Peyer's patch (tissue), 4 donors: ENCODE measurements at places on chromosomes 7 and 10. TPM values are rescaled to one million over a fixed set of nuclear protein-coding genes. Genes with fewer than 3 reads are reported as not detected.

GRCh38 chr10:98486421-98486820, 39.7 kb upstream of the HPS1 start:
- no peak for DNase-seq

- DNase-seq = peak; percentile 30
These were observed 172.6 kb upstream of the TNRC18 start for GRCh38 chr7:5596046-5596895.

DNA sequence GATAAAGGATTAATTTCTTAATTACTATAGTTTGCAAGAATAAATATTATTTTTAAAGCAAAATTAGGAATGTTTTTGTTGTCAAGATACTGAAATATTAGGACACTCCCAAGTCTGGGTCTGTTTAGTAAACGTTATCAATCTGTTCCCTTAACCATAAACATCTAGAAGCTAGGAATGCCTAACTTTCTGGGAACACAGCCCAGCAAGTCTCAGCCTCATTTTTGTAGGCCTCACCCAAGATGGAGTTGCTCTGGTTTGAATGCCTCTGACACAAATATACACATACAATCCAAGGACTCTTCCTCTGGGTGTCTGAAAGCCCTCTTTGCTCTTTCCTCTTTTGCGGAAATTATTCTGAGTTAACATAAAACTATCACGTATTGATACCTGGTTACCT, 487.4 kb upstream of the CELF2 start:
- no peak for DNase-seq

GRCh38 chr7:1703441-1703840, 33.4 kb downstream of the ELFN1 start:
- DNase-seq = no peak

DNA sequence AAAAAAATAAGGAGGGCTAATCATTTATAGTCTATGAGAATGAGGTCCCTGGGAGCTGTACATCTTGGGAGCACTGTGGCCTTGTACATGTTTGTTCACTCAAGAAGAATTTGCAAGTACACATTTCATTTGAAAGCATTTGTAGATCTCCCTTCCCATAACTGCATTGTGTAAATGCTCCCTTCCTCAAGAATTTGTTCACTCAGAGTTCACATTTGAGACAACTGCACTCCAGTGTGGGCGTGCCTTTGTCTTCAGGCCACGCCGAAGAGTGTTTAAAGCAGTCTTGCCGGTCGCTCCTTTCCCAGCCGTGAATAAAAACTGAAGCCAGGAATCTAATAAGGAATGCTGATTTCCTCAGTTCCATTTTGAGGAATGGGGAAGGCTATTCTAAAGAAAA, 291.1 kb upstream of the LYZL1 start:
- DNase-seq = no peak

GRCh38 chr10:11373717-11374171, 237.7 kb downstream of the USP6NL start:
- DNase-seq = no peak

DNA sequence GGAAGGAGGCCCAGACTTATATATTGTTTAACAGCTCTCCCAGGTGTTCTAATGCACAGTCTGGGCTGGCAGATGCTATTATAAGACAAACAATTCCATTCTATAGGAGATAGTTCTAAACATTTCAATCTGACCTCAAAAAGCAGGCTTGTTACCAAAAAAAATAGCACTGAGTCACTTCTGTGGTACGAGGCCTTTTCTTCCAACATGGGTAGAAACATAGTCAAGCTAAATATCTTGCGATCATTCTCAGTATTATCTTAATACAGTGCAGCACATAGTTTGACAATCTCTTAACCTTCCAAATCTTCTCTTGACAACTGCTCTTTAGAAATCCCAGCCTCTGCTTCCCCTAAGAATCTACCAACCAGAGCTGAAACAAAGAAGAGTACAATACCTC, 46.6 kb upstream of the MKX start:
- no peak for DNase-seq

DNA sequence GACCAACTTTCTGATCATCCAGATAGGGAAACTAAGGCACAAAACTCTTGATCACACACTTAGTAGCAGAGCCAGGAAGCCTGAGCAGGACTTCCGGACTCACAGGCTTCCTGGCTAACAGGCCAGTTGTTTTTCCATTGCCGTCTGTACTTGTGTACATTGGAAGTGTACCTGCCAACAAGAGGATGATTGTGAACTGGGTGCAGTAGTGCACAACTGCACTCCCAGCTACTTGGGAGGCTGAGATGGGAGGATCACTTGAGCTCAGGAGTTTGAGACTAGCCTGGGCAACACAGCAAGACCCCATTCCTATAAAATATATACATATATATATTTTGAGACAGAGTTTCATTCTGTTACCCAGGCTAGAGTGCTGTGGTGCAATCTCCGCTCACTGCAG, 35.2 kb upstream of the OTUD1 start:
- DNase-seq = no peak

GRCh38 chr7:27826357-27826756, 86.4 kb downstream of the TAX1BP1 start:
- DNase-seq = no peak

- DNase-seq = no peak
These were observed 43.7 kb downstream of the ADD3 start for GRCh38 chr10:110051487-110051886.

DNA sequence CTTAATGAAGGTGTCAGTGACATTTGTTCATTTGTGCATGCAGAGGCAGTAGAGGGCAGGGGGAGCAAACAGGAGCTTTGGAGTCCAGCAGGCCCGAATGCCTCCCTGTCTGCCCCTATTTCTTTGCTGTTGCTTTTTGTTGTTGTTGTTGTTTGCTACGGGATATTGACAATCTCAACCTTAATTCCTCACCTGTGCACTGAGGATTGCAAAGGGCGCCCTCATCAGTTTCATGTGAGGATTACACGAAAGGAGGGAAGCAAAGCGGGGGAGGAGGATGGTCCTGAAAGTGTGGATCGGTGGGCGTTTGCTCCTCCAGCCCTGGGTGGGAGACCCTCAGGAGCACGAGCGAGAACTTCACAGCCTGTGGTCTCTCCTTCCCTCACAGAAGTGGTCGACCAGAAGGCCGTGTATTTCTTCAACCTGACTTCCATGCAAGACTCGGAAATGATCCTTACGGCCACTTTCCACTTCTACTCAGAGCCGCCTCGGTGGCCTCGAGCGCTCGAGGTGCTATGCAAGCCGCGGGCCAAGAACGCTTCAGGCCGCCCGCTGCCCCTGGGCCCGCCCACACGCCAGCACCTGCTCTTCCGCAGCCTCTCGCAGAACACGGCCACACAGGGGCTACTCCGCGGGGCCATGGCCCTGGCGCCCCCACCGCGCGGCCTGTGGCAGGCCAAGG, 9.6 kb downstream of the GDF10 start:
- DNase-seq = no peak

DNA sequence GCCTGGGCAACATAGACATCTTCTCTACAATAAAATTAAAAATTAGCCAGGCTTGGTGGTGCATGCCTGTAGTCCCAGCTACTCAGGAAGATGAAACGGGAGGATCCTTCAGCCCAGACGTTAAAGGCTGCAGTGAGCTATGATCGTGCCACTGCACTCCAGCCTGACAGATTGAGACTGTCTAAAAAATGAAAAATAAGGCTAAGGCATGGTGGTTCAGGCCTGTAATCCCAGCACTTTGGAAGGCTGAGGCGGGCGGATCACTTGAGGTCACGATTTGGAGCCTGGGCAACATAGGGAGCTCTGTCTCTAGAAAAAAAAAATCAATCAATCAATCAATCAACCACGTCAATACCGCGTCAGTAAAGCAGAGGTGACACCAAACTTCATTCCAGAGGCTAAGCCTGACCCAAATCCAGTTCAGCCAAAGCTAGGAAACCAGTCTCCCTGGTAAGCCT, 31.1 kb downstream of the MRPS24 start:
- DNase-seq = no peak

DNA sequence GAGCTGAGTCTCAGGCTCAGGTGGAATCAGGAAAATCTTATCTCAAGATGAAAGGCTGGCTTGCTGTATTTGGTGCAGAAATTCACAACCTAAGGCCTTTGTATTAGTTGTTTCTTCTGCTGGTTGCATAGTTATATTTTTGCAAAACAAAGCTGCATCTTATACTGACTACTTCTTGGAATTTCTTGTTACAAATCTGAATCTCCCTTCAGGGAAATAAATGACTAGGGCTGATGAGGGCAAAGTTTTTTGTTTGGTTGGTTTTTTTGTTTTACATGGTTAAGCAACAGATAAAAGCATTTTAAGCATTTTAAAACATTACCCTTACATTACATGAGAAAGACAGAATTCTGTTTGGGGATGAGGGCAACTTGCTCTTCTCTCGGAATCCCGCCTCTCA, 13.9 kb upstream of the LRRN3 start:
- DNase-seq = no peak

DNA sequence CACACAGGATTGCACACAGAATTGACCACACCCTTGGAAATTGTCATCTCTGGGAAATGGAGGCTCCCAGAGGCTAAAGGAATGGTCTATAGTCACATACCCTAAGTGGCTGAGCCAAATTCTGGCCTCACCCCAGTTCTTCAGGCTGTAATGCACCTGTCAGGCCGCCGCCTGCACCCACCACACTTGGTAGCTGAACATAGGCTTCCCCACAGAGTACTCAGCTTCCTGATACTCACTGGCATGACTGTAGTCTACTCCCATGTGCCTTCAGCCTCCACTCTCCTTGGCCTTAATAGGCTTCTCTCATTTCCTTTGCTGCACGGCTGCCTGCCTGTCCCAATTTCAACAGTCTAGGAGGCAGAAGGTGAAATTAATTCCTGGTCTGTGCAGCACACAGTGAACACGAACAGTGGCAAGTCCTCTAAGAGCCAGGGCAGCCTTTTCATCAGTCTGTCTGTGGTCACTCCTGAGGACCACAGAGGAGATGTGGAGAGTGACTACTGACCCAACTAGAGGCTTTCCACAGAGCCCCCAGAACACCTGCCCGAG, 42.5 kb downstream of the NUDCD3 start:
- DNase-seq = no peak

GRCh38 chr7:96308253-96308949, 13.5 kb downstream of the SLC25A13 start:
- DNase-seq = no peak

DNA sequence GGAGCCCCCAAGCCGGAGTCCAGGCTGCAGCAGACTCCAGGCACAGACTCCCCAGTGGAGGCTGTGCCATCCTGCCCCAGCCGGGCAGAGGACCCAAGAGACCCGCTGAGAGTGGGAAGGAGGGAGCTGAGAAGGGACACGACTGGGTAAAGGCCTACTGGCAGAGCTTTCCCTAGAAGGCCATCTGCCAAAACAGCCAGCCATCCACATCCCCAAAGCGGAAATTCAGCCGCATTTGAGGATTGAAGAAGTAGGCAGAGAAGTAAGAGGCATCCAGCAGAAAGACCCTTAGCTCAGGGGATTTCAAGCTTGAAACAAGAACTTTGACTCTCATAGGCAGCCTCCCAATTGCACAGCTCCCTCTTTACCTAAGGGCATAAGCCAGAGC, 857 bp downstream of the CPXM2 start:
- DNase-seq = peak; percentile 28

GRCh38 chr7:112459645-112460044, 9.4 kb downstream of the IFRD1 start:
- DNase-seq = no peak

DNA sequence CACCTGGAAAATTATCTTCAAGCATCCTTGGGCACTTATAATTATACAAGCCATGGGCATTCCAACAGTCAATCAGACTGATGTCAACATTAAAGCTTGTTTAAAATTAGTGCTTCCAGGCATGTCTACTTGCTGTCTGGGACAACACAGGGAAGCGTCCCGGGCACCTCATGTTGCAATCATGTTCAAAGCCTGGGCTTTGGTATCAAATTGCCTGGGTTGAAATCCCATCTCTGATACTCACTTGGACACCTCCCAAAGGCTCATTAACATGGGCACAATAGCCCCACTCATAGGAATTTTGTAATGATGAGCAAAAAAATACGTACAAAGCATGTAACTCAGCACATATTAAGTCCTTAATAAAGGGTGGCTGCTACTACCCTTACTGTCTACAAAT, 14.4 kb downstream of the AIFM2 start:
- no peak for DNase-seq

DNA sequence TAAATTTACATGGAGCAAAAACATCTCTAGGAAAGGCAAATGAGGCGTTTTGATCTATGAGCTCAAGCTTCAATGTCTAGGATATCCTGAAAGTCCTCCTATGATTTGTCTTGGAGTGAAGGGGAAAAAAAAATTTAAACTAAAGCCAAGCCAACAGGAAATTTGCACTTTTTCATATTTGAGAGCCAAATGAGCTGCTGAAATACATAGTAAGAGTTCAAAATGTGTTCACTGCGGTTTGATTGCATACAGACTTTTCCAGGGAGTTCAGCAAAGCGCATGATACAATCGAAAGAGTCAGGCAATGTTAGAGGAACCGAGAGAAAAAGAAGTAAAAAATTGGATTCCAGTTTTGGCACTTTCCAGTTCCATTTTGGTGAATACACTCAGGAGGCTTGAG, 633.4 kb upstream of the MGMT start:
- no peak for DNase-seq

DNMBP gene
- total RNA-seq = 53.6 TPM

TBX20 gene
- total RNA-seq = not detected

CRHR2 gene
- not detected for total RNA-seq

MAT1A gene
- total RNA-seq = not detected

IFIT5 gene
- 12.4 TPM for total RNA-seq

ZNF804B gene
- not detected for total RNA-seq

CFAP70 gene
- total RNA-seq = 2.9 TPM

TLX1 gene
- total RNA-seq = 4.8 TPM

NPY gene
- total RNA-seq = 13.3 TPM

FERD3L gene
- not detected for total RNA-seq

NRAP gene
- not detected for total RNA-seq

HMX3 gene
- 1.1 TPM for total RNA-seq
